ENCODE measurements at places on chromosomes 7 and 10.

- DNase-seq, result no peak
Observed at GRCh38 chr7:95794917-95795515, 22.7 kb downstream of the DYNC1I1 start.

DNA sequence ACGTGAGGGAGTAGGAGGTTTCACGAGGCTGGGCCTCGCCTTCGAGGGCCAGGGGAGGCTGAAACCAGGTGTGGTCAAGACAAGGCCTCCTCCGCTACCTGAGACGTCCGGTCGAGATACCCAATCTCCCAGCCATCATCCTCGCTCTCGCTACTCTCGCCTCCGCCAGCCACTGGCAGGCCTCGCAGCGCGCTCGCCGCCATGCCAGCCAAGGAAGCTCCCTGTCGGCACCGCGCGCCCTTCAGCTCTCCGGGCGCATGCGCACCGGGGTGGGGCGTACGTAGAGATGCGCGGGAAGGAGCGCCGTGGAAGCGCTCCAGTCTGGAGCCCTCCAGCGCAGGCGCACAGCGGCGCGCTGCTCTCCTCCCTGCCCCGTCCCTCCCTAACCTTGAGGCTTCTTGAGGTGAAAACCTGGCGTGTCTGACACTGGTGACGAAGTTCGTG, at the start of gene ASZ1:
ASZ1 (minus strand) TSS at position 236 of the 444 bp plus-strand sequence; CDS start at position 203, 33 bp downstream.
- DNase-seq, result no peak

- no peak for DNase-seq
Observed at GRCh38 chr7:103989785-103990767, 618 bp upstream of the RELN start.

- no peak for DNase-seq
Observed at GRCh38 chr10:121788717-121789116, 139.1 kb downstream of the ATE1 start.
